ENCODE measurements at places on chromosomes 4 and X.

DNA sequence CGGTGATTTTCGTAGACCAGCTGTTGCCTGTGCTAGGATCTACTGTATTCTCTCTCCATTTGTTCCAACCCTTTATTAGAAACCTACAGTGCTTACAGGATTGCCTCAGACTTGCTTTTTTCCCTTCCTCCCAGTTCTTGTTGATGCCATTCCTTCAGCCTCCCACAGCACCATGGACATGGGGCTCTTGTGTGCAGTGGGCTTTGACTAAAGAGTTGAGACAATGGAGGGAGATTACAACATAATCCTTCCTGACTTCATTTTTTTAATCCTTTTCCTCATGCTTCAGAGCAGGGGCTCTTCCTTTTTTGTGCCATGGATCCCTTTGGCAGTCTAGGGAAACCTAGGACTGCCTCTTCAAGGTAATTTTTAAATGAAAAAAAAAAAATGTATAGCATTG lies 92.1 kb downstream of the BMPR1B start:
- no peak for DNase-seq

GRCh38 chrX:32170481-32170880 lies 1040.9 kb downstream of the DMD start:
- no peak for DNase-seq

GRCh38 chrX:130834830-130835229 lies 68.2 kb downstream of the ENOX2 start:
- no peak for DNase-seq

DNA sequence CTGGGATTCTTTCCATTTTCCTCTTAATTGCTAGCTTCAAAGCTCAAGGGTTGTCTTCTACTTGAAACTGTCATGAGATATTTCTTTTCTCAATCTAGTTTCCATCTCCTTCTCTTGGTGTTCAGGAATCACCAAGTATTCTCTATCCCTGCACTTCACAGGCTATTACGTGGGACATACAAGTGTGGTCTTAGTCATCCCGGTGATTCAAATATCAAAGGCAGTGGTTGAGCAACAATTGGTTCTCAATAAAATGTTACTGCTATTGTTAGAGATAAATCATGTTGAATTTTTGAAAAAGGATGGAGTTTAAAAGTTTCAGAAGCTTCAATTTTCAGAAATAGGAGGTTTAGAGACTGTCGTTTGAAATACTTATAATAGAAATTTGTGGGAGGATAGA lies 812.9 kb downstream of the FSTL5 start:
- DNase-seq: no peak

- DNase-seq: no peak
Observed at GRCh38 chrX:77014377-77015372, 432.5 kb upstream of the FGF16 start.

DNA sequence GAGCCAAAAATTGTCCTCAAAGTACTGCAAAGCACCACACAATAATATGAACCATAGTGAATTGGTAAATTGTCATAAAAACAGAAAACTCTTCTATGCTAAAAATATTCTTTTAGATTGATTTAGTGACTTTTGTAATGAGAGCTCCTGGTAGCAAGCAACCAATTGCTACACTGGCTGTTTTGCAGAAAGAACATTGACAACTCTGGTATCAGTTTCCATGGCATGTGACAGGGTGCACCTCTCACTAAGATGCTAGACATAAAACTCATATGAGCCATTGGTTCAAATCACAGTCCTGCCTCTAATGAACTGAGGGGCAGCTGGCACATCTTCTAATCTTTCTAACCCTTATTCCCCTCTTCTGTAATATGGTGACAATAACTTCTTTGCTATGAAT lies 212.2 kb downstream of the HS3ST1 start:
- DNase-seq: no peak

- no peak for DNase-seq
Observed at GRCh38 chrX:100677611-100678181, 33.7 kb downstream of the SRPX2 start.

GRCh38 chr4:10741961-10742699 lies 57.6 kb upstream of the CLNK start:
- no peak for DNase-seq

GRCh38 chrX:118552121-118552900 lies 56.7 kb downstream of the DOCK11 start:
- no peak for DNase-seq

DNA sequence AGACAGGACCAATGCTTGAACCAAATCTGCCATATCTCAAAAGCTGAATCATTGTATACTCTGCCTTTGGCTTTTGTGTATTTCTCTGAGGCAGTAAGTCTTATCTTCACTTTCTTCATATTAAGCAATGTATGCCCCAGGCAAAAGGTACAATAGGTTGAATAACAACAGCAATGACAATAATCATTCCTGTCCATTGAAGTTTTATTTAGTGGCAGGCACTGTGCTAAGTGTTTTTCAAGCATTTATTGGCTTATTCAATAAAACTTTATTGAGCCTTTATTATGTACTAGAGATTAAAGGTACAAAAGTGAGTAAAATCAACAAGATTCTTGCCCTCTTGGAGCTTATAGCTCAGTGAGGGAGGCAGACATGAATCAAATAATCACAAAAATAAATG lies 8.2 kb upstream of the CASK start:
- DNase-seq: no peak

- peak; percentile 38 for DNase-seq
Observed at GRCh38 chrX:47637546-47638195, 7.9 kb upstream of the CFP start.

GRCh38 chrX:15946783-15947580 lies 92.4 kb upstream of the AP1S2 start:
- DNase-seq: no peak

DNA sequence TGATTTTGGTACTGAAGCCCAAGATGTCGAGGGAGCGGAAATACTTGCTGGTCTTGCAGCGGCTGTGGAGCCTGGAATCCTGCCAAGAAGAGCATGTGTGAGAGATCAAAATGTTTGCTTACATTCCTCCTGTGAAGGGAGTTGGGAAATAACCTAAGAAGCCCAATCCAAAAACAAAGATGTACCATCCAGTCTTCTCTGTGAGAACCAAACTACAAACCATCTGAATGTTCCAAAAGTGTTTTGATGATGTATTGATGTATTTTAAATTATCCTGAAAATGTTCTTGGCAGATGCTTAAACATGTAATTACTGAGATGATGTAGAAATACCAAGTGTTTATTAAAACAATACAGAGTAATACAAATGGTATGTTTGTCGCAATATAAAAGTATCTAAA lies 10.1 kb upstream of the ADH1A start:
- no peak for DNase-seq

- DNase-seq: no peak
Observed at GRCh38 chrX:150526692-150527091, 41.7 kb upstream of the MTM1 start.

- DNase-seq: no peak
Observed at GRCh38 chrX:21382715-21383114, 8.5 kb downstream of the CNKSR2 start.

GRCh38 chr4:25367004-25367621 lies 9.9 kb upstream of the ANAPC4 start:
- no peak for DNase-seq

- DNase-seq: peak; percentile 41
Observed at GRCh38 chrX:150486011-150486410, 82.4 kb upstream of the MTM1 start.

- no peak for DNase-seq
Observed at GRCh38 chr4:6439120-6439762, 33.2 kb downstream of the PPP2R2C start.

- no peak for DNase-seq
Observed at GRCh38 chr4:96486563-96486962, 646.7 kb downstream of the PDHA2 start.

DNA sequence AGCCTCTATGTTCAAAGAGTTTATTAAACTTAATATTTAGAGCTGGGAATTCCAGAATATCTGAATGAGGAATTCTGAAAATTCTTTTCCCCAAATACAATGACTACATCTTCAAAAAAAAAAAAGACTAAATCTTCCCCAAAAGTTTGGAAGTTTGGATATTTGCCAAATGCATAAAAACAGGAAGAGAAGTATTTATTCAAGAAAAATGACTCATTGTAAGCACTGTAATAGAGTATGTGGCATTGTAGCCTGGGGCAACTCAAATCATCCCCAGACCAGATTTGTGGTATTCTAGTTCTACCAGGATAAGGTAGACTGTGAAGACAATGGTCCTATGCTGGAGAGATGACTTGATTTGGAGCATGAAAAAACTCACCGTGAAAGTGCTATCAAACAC lies 78.5 kb upstream of the PDHA2 start:
- DNase-seq: no peak

GRCh38 chrX:153973127-153974002 lies 811 bp downstream of the TMEM187 start:
- DNase-seq: no peak

DNA sequence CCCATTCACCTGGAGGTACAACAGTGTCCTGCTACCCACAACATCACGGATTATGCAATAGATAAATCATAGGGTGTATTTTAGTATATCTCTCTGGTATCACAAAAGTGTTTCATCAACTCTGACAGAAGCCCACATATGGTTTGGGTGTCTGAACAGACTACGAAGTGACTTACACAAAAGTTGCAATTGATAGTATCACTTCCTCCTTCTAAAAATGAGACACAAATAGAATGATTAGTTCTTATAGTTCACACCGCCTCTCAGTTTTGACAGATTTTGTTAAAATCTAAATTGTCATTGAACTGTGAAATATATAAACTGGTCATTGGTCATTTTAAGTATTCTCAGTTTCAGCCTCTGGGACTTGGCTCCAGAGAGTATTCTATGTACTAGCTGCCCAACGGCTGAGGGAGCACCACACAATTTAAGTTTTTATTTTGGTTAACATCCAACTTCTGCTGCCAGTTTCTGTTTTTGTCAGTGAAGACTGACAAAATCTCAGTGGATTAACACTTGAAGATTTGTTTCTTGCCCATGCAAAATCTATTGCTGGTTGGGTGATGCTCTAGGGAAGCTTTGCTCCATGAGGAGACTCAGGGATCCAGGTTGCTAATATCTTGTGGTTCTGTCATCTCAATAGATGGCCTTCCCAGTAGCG lies 113.8 kb upstream of the PUDP start:
- DNase-seq: no peak

- DNase-seq: no peak
Observed at GRCh38 chr4:13415068-13415785, 68.9 kb downstream of the RAB28 start.

DNA sequence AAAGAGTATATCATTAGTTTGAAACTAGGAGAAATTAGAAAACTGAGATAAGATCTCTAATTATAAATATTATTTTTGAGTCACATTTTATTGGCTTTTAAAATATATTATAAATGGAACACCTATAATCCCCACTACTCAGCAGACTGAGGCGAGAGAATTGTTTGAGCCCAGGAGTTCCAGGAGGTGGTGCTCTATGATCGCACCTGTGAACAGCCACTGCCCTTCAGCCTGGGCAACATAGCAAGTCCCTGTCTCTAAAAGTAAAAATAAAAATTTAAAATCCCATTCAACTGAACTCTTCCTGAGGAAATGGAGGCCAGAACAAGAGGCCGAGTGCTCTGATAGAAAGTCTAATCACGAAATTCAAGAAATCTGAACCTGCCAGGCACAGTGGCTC lies 6.3 kb upstream of the C4orf36 start:
- no peak for DNase-seq

- no peak for DNase-seq
Observed at GRCh38 chr4:1218634-1219565, 30.0 kb downstream of the CTBP1 start.

DNA sequence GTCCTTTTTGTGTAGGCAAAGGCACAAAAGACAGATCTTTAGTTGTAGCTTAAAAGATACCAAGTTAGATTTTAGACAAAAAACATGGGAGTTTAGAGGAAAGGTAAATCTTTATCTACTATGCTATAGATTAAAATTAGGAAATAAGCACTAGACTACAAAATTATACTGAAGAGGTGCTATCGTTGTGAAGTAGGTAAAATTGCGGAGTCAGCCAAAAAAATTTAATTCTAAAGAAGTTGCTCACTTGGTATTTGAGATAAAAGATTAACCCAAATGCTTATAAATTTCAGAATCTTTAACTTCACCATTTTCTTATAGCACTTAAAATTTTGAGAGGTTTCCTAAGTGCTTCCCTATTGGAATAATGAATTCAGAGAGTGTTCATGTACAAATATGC lies 604.1 kb downstream of the GRXCR1 start:
- no peak for DNase-seq

- DNase-seq: no peak
Observed at GRCh38 chrX:127568691-127569090, 483.5 kb downstream of the ACTRT1 start.

- DNase-seq: no peak
Observed at GRCh38 chrX:103716962-103717361, 6.3 kb downstream of the TMEM31 start.

- peak; percentile 1 for DNase-seq
Observed at GRCh38 chrX:154918060-154918483, 31.9 kb downstream of the F8A1 start.

- no peak for DNase-seq
Observed at GRCh38 chrX:3639236-3639635, 74.2 kb downstream of the PRKX start.

DNA sequence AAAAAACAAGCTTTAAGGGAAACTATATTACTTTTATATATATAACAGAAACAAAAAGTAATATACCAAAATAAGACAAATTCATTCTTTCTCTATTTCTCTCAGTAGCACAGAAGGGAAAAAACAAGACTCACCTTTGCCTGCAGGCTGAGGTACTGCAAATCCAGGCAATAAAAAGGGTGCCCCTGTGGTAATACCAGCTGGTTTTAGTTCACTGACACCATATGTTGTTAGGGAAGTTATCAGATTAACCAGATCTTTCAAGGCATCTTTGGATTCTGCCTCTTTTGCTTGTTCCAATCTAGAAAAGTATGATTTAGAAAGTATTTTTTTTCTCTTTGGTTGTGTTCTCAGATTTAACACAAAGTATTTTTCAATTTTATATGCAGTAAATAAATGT lies 139.8 kb downstream of the WDFY3 start:
- no peak for DNase-seq

- DNase-seq: peak; percentile 22
Observed at GRCh38 chrX:53481816-53482465, 47.8 kb upstream of the HSD17B10 start.

Measured in activated CD4-positive, alpha-beta T cell treated with anti-CD3 and anti-CD28 coated beads for 4 hours (primary cell).